ENCODE measurements at places on chromosomes 16 and 17.

GRCh38 chr17:19915245-19915978, 47.7 kb upstream of the ULK2 start:
- no peak for DNase-seq

DNA sequence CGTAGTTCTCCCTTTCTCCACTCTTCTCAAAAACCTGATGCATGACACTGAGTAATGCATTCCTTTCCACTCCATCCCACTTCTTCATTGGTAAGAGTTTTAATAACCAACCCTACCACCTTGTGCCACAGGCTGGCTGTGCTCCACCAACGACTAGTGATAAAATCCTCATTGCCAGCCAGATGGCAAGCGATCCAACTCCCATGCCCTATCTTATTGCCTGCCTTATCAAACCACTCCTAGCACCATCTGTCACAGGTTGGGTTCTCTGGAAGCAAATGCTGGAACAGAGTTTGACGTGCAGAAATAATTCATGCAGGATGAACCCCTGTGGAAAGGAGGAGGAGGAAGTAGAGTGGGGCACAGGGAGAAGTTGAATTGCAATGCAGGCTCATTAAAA, 99.5 kb downstream of the CHD9NB start:
- DNase-seq: no peak

- no peak for DNase-seq
Observed at GRCh38 chr17:66073384-66073783, 118.5 kb downstream of the CEP112 start.

- peak; percentile 7 for DNase-seq
Observed at GRCh38 chr17:58531661-58532554, 17.5 kb upstream of the MTMR4 start.

DNA sequence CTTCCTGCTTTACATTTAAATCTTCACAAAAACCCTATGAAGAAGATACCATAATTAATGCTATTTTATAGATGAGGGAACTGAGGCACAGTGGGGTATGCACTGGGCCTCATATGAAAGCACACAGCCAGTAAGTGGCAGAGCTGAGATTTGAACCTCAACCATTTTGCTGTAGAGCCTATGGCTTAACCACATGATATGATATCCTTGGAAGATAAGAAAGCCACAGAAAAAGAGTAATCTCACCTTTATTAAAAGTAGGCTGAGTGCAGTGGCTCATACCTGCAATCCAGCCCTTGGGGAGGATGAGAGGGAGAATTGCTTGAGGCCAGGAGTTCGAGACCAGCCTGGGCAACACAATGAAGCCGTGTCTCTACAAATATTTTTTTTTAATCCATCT, 15.0 kb upstream of the TOB1 start:
- no peak for DNase-seq

DNA sequence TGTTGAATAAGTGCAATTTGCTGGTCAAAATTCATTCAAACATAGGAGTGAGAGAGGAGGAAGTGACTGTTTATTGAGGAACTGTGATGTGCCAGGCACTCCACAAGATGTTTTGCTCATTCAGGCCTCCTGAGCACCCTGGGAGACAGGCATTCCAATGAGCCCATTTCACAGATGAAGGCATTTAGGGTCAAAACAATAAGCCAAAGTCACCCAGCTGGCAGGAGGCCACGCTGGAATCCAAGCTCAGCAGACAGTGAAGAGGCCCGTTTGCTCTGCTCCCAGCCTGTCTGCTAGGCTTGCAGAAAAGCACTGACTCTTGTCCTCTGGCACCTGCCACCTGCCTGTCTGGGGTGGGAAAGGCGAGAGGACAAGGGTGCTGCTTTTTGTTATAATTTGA, 10.1 kb upstream of the SLC25A39 start:
- DNase-seq: no peak

DNA sequence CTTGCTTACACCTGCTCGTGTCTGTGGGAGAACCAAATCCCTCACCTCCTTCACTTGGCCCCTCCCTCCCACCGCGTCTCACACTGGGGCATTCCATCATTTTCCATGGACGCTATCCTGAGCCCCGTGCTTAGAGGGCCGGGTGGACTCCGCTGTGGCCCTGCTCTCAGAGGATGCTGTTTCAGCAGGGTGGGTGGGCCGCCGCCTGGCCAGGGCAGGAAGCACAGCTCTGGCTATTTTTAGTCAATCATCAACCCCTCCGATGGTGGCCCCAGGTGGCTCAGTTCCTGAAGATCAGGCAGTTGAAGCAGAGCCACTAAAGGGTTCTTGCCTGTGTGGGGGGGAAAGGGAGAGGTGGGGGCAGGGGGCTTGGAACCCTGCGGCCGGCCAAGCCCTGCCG, 230.3 kb downstream of the ENGASE start:
- no peak for DNase-seq

- no peak for DNase-seq
Observed at GRCh38 chr17:83161298-83162034, 82.1 kb downstream of the METRNL start.

DNA sequence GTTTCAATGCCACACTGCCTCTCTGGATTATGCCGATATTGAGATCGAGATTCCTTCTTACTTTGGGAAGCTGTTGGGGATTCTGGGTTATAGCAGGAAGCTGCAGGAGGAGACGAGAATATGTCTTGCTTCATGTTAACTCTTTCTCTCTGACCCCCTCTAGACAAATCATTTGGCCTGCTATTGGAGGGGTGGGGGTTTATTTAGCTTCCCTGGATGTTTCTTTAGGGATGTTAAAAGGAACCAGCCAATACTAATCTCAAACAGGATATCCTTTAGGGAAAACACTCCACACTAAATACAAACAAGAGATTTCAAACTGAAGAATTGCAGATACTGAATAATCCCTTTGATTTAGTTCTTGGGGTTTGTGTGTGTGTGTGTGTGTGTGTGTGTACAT, 102.6 kb downstream of the TMEM100 start:
- no peak for DNase-seq

- no peak for DNase-seq
Observed at GRCh38 chr17:42548070-42548837, 4.5 kb upstream of the HSD17B1 start.

- DNase-seq: no peak
Observed at GRCh38 chr17:78361225-78361701, 1.4 kb upstream of the SOCS3 start.

- DNase-seq: no peak
Observed at GRCh38 chr16:72969146-72969545, 78.8 kb downstream of the ZFHX3 start.

GRCh38 chr17:28763804-28764266, 20.0 kb downstream of the TRAF4 start:
- DNase-seq: no peak

GRCh38 chr17:79579074-79579800, 31.6 kb downstream of the RBFOX3 start:
- no peak for DNase-seq

DNA sequence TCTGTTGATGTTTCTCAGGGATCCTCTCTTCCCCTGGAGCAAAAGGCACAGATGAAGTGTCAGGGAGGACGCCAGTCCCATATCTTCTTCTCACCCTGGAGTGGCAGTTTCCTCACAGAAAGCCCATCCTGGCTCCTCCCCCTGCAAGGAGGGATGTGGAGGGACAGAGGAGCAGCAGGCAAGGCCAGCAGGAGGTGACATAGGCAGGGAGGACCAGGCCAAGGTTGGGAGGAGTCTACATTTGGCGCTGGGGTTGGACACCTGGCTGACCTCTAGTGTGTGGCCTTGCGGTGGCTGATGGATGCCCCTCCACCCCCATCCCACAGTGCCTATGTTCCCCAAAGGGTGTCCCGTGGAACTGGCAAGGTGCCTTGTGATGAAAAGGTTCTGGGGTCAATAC, 125.4 kb downstream of the SEC14L1 start:
- no peak for DNase-seq

DNA sequence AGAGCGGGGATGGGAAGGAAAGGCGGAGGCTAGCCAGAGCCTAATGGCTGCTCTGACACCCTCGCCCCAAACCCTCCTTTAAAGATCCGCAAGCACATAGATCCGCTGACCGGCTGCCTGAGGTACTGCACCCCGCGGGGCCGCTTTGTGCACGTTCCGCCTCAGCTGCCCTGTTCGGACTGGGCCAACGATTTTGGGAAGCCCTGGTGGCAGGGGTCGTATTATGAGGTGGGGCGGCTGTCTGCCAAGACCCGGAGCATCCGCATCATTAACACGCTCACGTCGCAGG, 663 bp downstream of the CYB5D1 start:
- no peak for DNase-seq

- DNase-seq: no peak
Observed at GRCh38 chr16:81121474-81121990, 25.3 kb upstream of the GCSH start.

DNA sequence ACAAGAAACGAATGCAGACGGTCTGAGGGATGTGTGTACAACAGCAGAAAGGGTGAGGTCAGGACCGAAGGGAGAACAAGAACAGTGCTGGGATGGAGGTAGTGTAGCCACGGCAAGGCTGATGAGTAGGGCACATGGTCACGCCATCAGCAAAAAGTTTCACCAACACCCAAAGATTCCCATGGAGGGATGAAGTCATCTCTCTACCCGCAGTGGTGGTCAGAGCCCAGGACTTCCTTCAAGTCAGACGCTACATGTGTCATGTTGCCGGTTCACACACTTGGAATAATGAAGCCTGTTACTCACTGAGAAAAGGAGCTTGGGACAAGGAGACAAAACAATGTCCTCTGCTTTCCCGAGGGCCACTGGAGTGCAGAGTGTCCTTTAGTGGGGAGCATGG, 79.7 kb downstream of the SALL1 start:
- DNase-seq: no peak

GRCh38 chr16:986925-987582, 5.5 kb downstream of the SOX8 start:
- DNase-seq: no peak

DNA sequence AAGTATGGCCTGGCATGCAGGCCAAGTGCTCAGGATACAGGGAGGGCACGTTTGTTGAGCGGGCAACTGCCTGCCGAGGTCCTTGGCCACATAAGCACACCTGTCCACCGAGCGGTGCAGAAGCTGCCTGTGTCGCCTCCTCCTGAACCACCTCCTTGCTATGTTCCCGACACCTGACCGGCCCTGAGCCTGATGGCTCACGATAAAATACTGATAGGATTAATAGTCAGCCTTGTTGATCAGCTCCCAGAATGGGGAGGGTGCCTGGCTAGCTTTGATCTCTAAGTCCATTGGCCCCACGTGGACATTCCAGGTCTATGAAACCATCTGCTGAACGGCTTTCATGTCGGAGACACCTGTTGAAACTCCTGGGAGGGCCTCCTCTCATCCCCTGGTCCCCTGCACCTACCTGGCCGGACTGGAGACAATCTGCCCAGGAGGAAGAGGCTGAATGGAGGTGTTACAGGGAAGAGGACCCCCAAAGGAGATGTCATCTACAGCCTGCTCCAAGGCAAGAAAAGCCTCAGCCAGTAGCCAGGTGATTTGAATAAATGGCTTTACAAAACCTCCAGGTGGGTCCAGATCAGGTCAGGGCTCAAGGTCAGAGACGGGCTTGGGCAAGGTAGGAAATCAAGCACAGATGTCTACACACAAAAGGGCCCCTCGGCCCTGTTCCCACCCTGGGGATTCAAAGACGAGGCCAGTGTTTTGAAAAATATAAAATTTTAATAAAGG, 33.4 kb downstream of the AXIN2 start:
- DNase-seq: no peak

GRCh38 chr17:45246861-45247428, 14.9 kb downstream of the SPATA32 start:
- no peak for DNase-seq

GRCh38 chr17:19502517-19502916, 31.1 kb upstream of the SLC47A1 start:
- no peak for DNase-seq

DNA sequence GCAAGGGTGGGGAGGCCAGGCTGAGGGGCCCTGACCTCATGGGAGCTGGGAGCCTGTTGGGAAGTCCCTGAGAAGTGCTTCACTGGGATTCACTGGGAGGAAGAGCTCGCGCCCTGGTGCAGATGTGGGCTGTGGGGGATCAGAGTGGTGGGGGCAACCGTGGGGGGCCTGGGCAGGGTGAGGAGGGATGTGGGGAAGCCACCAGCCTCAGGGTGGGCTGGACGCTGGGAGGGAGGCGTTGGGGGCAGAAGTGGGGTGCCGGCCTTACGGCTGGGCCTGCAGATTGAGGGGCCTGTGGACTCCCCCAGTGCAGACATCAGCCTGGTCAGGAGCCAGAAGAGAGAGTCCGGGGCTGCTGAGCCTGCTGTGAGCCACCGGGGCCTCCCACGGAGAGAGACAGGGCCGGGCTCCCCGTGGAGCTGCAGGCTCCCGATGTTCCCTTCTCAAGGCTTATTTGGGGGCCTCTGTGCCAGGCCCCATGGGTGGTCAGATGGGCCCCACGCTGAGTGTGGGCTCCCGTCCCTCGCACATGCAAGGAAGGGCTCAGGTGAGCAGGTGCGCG, 7.8 kb downstream of the DPEP1 start:
- DNase-seq: no peak

GRCh38 chr17:29041571-29041970, 1.4 kb upstream of the PIPOX start:
- DNase-seq: no peak

DNA sequence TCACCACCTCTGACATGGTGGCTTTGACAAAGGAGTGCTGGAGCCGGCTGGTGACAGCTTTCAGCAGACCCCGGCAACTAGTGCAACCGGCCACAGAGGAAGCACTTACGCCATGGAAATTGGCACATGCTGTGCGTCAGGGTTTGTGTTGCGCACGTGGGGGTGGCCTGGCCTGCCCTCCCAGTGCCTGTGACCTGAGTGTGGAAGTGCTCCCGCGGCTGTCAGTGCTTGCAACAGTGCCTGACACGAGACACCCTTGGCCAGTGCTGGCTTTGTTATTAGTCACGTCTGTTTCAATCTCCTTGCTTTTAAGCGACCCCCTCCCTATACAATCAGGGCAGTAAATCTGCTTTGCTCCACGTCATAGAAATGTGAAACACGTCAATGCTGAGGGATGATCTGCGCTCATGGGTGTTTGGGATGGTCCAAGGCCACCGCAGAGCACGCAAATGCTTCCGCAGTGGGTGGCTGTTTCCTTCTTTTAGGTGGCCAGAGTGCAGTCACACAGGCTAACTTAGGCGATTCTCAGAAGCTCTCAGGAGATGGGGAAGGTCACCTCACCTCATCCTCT, 64.3 kb downstream of the PGS1 start:
- DNase-seq: no peak

DNA sequence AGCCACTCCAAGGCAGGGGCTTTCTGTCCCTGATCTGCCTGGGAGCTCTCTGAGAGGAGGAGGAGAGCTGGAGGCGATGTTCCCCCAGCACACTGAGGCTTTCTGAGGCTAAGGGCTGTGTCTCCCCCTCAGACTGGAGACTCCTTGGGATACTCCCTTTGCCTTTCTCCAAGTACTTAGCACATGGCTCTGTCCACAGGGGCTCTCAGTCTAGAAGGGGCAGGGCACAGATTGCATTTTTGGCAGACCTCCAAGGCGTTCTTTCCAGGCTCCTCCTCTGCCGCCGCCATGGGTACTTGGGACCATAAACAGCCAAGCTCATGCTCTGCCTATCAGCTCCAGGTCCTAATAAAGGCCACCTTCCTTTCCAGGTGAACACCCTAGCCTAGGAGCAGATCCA, 1.8 kb upstream of the GIP start:
- DNase-seq: no peak

GRCh38 chr17:41284043-41284442, 8.5 kb downstream of the KRTAP9-7 start:
- DNase-seq: no peak

GRCh38 chr17:50657627-50658026, 22.9 kb downstream of the ABCC3 start:
- DNase-seq: no peak
